ENCODE measurements at places on chromosomes 5 and 9.

DNA sequence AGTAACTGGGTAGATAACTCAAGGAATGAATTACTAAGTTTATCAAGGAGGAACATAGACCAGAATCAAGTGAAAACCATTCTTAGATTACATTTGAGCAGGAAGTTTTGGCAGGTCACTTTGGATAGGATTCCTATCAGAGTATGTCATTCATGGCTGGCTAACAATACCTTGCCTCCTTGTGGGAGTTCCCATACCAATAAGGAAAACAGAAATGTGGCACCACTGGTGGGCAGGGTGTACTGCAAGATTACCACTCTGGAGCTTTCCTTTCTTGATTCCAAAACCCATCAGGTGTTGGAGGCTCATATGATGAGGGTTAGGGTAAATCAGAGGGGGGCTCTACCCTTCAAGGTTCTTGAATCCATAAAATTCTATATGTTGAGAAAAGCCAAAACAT, 18.6 kb upstream of the SPATA31D1 start:
- no peak for DNase-seq

GRCh38 chr5:107979291-107979690, 308.6 kb upstream of the EFNA5 start:
- DNase-seq: no peak

- DNase-seq: no peak
These were observed 83.7 kb downstream of the TARS1 start for GRCh38 chr5:33524476-33524875.

DNA sequence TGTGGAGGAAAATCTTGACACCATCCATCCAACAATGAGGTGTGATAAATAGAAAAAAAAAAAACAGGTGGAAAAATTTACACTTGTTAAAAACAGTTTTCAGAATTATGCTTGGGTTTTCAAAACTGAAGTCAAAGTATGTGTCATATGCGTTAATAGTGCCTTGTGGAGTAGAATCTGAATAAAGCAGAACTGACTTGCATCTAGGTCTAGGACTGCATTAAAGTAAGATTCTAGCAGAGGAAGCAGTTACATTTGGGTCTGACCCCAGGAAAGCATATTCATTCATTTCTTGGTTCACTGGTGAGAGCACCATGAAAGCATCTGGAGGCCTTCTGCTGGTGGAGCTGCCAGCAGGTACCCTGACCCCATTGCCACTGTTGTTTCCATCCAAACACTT, 89.0 kb downstream of the MARCHF3 start:
- DNase-seq: no peak

DNA sequence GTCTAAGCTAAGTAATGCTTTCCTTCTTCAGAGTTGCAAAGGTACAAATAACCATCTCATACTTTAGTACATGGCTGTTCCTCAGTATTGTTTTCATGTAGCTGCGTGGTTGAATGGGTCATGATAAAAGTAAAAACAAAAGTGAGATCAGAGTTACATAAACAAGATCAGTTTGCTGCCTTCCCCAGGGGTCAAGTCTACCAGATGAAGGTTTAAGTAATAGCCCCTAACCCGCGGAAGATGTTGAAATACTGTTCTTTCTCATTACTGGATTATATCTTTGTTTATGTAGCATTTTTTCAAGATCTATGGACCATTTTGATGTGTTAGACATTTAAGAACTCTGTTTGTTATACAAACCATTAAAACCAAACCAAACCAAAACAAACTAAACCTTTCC, 34.1 kb upstream of the ARRDC3 start:
- no peak for DNase-seq

DNA sequence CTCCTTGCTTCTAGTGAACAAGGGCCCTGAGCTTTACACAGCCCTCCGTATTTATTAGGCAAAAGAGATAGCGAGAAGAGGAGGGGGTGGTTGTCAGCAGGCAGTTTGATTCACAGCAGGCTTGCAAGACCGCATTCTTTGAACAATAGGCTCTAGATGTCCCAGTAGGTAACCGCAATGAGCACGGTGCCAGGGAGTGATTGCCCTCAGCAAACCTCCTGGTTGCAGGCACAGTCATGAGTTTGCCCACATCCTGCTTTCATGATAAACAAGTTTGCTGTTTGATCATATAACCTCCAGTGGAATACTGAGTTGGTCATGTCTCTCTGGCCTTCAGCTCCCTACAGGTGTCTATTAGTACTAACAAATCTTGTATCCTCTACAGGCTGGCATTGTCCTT, 66.1 kb downstream of the CACNA1B start:
- DNase-seq: no peak

- DNase-seq: peak; percentile 72
These were observed 290.2 kb upstream of the MAP3K1 start for GRCh38 chr5:56525113-56525512.

GRCh38 chr9:131627326-131627647, 82.0 kb downstream of the PRRT1B start:
- DNase-seq: no peak

GRCh38 chr9:130022566-130023143, 20.3 kb downstream of the FNBP1 start:
- no peak for DNase-seq

DNA sequence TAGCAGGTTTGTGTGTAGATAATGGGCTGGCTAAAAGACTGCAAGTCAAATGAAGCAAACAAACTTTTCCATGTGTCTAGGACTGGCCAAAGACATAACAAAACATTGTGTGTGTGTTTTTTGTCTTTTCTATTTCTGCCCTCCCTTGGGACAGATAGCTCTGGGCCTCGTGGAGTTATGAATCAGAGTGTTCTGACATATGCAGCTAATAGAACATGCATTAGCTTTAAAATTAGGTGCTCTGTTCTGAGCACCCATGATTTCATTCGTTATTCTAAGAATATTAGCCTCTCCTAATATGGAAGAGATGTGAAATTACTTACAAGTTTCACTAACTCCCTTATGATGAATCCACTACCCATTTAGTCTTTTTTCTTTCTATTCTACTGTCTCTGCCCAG, 367.3 kb upstream of the PAPPA start:
- DNase-seq: no peak

- DNase-seq: no peak
These were observed 155.1 kb downstream of the AGTPBP1 start for GRCh38 chr9:85586684-85587083.

DNA sequence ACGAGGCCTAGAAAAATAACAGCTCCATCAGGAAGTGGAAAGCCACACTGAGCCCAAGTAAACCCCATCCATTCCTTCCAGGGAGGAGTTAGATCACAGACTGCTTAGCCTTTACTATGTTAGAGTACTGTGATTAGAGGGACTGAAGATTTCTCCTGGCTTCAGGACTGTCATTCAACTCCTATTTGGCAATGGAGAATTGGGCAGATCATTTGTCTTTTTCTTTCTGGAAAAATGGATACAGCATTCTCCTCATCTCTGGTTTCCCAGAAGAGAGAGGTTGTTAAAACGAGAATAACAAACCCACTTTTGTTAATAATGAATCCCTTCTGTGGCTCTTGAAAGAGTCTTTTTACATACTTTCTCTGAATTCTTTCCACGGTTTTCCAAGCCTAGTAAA, 150.4 kb downstream of the GABRB2 start:
- no peak for DNase-seq

GRCh38 chr5:134526483-134527155, 1.1 kb downstream of the JADE2 start:
- DNase-seq: peak; percentile 82

GRCh38 chr5:107184871-107185270, 485.9 kb downstream of the EFNA5 start:
- no peak for DNase-seq

DNA sequence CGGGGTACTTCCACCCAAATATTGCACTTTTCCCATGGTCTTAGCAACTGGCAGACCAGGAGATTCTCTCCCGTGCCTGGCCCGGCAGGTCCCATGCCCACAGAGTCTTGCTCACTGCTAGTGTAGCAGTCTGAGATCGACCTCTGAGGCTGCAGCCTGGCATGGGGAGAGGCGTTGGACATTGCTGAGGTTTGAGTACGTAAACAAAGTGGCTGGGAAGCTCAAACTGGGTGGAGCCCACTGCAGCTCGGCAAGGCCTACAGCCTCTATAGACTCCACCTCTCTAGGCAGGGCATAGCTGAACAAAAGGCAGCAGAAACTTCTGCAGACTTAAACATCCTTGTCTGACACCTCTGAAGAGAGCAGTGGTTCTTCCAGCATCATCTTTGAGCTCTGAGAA, 40.1 kb upstream of the EBF1 start:
- DNase-seq: no peak

DNA sequence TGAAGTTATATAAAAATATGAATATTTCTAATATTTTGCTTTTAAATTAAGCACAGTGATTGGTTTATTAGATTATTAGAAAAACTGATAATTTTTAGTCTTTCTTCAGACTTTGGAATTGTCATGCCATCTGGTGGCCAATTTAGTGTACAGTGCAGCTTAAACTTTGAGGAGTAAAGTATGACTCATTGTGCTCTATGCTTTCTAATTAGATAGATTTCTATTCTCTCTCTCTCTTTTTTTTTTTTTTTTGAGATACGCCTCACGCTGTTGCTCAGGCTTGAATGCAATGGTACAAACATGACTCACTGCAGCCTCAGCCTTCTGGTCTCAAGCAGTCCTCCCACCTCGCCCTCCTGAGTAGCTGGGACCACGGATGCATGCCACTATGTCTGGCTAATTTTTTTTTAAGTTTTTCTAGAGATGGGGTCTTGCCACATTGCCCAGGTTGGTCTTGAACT, 42.1 kb upstream of the GPR21 start:
- peak; percentile 80 for DNase-seq

GRCh38 chr9:131273856-131274673, 2.2 kb downstream of the FAM78A start:
- no peak for DNase-seq

DNA sequence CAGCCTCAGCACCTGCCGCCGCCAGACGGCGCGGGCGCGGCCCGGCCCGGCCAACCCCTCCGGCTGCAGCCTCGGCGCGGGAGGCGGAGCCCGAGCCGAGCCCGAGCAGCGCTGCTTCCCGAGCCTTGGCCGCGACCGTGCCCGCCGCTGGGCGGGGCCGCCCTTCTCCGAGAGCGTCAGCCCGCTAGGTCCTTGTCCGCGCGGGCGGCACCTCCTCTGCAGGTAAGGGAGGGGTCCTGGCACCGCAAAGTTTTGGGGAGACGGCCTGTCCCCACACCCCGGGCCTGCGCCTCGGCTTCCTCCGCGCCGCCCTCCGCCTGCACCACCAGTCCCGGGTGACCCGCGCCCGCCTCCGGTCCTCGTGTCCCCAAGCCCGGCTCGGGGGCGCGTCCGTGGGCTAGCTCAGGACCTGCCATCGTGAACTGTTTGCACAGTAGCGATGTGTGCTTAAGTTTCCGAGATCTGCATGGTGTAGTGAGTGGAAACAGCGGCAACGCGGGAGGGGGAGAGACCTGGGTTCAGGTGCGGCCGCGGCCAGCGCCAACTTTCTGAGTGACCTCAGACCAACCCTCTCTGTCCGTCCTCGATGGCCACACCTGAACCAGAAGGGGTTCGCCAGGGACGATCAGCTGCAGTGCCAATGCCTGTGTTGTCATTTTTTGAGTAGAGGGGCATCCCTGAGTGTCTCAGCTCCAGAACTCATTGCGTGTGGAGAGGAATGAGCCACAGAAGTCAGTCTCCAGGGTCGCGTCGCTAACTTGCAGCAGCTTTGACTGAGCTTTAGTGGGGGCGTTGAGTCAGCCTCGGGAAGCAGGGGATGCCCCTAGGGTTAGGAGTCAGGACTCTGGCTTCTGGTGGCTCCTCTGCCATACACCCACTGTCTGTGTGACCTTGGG, at the start of gene FRMPD1:
FRMPD1 (plus strand) TSS at position 82 of the 896 bp plus-strand sequence. CDS start 41,688 bp downstream, outside the sequence.
- no peak for DNase-seq

GRCh38 chr9:99811598-99812383, 9.9 kb upstream of the NR4A3 start:
- no peak for DNase-seq

GRCh38 chr9:21966140-21966851, 27.9 kb downstream of the CDKN2A start:
- DNase-seq: no peak

DNA sequence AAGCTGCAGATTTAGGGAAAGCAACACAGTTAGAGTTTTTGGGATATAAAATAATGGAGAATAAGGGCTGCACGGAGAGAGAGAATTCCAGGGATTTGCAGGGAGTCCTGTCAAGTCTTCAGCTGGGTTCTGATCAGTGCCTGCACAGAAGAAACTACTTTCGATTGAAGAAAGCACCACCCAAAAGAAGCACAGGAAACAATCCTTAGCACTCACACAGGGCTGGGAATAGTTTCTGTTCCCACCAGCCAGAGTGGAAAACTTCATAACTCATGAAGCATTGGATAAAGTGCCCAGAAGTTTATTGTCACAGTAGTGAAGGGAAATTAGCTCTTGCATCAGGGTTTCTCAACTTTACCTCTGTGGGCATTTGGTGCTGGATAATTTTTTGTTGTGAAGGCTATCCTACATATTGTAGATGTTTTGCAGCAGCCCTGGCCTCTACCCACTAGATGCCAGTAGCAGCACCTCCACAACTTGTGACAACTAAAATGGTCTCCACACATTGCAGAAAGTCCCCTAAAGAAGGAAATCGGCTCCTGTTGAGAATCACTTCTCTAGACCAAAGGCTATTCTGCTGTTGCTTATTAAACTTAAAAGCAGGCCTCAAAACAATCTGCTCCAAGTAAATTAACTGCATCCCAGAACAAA, 71.0 kb upstream of the FAM120A start:
- no peak for DNase-seq

DNA sequence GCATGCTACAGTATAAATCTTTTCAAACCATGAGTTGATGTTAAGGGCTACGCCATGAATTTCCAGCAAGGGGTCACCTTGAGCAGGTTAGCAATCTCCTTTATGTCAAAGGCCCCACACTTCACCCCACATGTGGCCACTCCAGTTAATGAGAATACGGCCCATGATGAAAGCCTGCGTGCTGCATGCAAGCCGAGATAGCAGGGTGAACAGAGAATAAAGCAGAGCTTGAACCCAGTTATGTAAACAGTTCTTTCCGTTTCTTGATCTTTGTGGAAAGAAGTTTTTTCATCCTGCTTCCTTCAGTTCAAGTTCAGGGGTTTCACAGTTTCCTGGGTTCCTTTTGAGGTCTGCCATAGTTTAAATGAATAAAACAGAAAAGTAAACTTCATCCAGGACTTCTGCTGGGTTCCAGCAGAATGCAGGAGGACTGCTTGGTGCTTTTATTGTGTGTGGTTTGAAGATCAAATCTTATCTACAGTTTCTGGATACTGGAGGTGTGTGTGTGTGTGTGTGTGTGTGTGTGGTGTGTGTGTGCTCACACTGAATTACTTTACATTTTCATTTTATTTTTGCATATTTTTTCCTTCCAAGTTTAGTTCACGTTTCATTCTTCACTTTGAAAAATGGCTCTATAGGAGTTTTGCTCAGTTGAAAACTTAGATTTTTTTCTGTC, 87.1 kb downstream of the HMHB1 start:
- DNase-seq: no peak

- no peak for DNase-seq
These were observed 48.3 kb downstream of the TMEFF1 start for GRCh38 chr9:100521282-100521681.

GRCh38 chr5:150153957-150154617, 1.6 kb downstream of the PDGFRB start:
- DNase-seq: no peak

All from PC-9 (cell line).